ENCODE measurements at places on chromosomes 7 and 10.
A peak's percentile ranks its signal among the peaks of the same experiment; 100 is the strongest.

- no peak for DNase-seq
Observed at GRCh38 chr10:7984896-7985295, 69.6 kb upstream of the GATA3 start.

DNA sequence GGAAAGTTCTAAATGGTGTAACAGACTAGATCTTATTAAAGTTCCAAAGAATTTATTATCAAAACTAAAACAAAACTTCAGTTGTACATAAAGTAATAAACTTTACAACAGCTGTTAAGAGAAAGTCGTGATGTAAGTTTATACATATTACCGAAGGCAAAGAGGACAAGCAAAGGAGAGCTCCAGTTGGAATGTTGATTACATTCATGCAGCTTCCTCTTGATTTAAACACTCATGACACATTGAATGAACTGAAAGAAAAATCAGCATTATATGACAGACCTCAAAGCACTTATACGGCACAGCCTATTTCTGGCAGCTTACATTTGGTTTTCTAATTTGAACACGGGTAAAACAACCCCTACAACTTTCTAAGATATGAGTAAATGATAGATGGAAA, 13.6 kb downstream of the SRI start:
- no peak for DNase-seq

DNA sequence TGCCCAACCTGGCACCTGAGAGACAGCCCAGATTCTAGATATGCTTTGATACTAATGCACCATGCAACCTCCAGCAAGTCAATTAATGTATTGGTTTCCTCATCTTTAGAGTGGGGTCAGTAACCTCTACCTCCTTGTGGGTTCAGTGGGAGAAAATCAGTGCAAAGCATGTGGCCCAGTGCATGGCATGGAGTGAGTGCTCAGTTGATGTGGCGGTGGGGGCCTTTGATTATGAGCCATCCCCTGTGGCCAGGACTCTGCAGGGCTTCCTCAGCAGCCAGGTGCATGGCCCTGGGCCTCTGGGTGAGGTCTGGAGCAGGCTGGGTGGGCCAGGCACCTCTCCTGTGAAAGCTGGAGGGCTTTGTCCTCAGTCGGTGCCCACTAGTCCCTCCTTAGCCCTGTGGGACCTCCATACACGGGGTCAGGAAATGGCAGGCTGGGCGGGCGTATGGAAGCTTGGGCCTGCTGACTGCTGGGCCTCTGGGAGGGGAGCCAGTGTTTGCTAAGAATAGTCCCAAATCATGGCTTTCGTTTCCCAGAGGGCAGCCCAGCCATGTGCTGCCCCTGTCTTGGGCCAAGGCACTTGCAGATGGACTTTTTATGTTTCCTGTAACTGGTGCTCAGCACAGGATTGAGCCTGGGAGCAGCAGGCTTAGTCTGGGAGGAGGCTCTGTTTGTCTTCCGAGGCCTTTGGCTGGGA, 3.4 kb downstream of the PALD1 start:
- DNase-seq, result no peak

DNA sequence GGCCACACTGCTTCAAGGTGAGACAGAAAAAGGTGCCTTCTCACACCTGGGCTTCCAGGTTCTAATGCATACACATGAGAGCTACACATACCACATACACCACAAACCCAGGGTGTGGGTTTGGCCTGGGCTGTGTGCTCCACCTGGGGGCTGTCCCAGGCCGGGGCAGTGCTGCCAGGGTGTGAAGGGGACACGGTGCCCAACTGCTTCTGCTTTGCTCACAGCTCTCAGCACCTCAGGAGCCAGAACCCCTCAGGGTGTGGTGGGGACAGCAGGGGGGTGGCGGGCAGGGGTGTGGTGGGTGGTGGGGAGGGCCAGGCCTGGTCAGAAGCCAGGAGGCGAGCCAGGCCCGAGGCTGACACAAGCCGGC, 51.1 kb downstream of the TMEM209 start:
- DNase-seq, result no peak

DNA sequence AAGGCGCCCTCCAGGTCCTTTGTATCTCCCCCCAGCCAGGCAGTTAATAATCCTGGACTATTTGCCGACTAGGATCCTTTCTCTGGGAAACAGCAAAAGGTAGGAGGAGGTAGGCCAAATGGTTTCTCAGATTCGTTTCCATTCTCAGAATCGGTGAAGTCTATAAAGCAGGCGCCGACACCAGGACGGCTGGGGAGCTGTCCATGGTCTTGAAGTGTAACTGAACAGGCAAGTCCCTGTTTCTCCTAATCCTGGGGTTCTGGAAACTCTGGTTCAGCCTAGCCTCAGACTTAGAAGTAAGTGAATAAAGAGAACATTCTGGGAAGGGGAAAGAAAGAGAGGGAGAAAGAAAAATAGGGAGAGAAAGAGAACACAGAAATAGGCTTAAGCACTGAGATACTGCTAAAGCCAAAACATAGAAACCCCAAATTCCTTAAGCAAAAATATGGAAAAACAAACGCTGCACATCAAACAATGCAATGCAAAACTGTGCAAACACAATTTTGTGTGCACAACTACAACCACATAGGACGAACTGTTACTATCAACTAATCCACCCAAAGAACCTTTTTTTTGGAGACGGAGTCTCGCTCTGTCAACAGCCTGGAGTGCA, 11.1 kb upstream of the INA start:
- DNase-seq, result peak; percentile 54

DNA sequence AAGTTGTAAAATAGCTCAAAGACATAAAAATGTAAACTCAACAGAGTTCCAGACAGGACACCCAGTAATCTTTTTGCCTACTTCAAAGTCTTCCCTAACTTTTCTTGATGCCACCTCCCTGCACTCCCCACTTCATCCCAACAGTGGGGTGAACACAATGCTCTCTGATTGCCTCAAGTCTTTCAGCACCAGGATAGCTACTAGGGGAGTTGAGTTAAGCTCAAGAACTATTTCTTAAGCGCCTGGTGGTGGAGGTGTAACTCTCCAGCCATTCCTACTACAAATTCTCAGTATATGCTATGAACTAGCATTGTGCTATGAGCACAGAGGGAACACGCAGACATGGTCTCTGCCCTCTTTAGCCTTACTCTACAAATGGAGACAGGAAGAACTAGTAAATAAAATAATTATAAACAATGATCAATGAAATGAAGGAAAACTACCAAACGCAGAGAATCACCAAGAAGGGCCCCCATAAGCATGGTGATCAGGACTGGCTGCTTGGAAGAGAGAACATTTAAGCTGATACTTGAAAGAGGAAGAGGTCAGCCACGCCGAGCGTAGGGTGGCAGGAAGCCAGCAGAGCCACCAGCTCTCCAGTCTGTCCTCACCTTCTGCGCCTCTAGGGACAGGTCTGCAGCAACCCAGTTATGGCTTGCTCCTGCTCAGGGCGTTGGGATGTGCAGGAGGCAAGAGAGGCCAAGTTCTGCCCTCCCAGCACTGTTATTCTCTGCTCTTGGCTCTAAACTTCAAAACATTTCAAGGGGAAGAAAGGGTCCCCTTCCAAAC, 16.7 kb upstream of the FRA10AC1 start:
- no peak for DNase-seq

DNA sequence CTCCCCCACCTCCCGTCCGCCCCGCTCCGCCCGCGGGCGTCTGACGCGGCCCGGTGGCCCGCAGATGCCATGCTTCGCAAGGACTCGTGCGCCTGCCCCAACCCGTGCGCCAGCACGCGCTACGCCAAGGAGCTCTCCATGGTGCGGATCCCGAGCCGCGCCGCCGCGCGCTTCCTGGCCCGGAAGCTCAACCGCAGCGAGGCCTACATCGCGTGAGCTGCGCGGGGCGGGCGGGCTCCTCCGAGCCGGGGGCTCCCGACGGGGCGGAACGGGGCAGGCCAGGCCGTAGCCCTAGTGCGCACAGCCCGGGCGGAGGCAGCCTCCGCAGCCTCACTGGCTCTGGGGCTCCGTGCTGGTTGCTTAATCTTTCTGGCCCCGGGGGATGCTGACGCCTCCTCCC, 2.8 kb downstream of the ASIC3 start:
- DNase-seq, result peak; percentile 39

DNA sequence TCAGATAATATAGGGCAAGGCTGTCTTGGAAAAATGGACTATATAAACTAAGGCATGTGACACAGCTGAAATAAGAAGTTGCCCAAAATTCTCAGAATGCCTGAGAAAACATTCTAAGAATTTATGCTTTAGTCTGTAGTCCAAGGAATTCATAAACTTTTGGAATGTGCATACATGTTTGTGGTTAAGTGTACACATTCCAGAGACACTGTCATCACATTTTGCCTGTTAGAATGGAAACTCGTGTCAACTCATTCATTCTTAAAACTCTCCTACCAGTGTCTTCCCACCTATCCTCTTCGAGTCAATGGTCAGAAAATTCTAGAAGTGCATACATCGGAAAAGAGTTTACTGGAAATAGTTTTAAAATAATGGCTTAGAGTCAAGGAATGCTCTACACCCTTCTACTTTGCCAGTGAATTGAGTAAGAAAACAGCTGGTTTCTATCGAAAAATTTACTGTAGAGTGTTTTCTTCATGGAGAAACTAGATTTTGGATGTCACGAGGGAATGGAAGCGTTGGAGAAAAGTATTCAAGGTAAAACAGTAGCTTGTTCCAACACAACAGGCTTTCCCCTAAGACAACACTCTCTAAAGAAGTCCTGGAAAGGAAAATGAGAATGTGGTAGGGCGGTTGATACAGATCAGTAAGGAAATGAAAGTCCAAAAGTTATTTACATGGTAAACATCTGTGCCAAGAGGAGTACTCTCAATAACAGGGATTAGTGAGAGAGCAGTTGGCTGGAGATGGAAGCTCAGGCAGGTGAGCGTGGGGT, 1177.6 kb upstream of the C7orf33 start:
- DNase-seq, result peak; percentile 0

DNA sequence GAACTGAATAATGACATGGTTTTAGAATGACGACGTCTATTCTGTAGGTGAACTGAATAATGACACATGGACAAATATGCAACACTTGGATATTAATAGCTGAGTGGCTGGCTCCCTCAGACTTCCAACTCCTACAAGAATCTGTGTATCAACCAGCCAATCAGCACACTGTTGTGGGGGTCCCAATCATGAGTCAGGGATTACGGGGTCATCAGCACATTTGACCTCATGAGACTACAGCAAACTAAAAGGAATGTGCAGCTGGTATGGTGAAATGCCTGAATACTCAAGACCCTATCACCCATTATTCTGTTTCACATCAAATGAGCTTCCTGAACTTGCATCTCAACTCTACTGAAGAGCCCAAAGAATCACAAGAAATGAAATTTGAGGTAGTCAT, 192.5 kb downstream of the ANK3 start:
- no peak for DNase-seq

- no peak for DNase-seq
Observed at GRCh38 chr10:11284291-11285085, 266.8 kb downstream of the CELF2 start.

- DNase-seq, result no peak
Observed at GRCh38 chr10:125392154-125392553, 231.8 kb upstream of the CTBP2 start.

DNA sequence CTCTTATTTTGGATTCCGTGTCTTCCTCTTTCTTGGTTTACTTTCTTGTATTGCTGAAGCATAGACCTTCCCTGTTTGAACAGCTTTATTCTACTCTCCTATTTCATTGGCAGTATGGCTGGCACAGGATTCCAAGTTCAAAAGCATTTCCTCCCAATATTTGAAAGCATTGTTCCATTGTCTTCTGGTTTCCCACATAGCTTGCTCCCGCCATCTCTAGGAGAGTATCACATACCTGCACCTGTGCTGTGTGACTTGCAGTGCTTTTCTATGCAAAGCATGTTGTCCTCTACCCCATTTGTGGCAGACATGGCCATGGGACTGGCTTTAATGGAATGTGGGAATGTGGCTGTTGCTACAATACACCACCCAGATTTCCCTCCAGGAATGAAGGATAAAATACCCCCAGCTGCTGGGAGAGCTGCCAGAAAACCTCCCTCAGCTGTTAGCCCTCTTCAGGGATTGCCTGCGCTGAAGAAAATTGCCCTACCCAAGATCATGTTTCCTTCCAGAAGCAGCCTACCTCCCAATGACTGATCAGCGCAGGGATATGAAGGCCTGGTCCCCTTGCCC, 6.9 kb upstream of the MYOF start:
- no peak for DNase-seq

DNA sequence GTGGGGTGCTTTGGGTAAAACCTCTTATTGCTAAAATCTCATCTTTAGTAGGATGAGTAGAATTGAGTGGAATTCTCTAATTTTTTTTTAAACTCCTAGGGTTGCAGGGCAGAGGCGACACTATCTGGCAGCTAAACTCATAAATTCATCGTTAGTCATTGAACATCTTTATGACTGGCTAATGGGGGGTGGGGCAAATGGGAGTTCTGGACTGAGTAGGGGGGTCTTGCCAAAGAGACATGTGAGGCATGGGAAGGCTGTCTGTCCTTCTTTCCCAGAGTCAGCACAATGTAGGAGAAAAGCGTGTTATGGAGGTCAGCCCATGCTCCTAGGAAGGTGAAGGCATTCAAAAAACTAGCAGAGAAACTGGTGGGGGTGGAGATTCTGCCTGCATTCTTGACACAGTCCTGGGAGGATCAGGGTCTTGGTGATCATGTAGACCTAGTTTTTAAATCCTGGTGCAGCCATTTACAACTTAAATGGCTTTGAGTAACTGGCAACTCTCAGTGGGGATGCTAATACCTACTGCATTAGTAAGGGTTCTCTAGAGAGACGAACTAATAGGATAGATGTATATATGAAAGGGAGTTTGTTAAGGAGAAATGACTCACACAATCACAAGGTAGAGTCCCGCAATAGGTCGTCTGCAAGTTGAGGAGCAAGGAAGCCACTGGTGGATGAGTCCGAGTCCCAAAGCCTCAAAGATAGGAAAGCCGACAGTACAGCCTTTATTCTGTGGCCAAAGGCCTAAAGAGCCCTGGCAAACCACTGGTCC, 47.7 kb downstream of the EMX2 start:
- no peak for DNase-seq

Data from RWPE1 (cell line).